Fibroblast of skin of left quadriceps (primary cell): ENCODE measurements at places on chromosomes 1 and 21.

GRCh38 chr1:84598418-84598817 is 24.2 kb upstream of the CTBS start:
- DNase-seq = no peak

GRCh38 chr1:204451352-204452124 is 39.9 kb upstream of the PPP1R15B start:
- DNase-seq = no peak

DNA sequence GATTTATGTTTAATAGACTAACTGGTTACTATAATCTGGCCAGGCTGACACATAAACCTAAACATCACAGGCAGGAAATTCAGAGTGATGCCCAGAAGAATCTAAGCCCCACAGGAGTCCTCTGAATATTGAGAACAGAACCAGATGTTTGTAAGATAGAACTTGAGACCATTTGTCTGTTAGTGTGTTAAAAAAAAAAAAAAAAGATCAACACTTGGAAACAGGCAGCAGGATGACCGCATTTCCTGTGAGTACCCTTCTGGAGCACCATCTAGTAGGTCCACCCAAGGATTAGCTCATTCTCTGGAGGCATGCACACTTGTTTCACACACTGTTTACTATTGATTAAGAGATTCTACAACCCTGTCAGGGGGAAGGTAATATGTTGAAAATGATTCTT is 111.4 kb upstream of the VANGL1 start:
- DNase-seq = peak; percentile 83

- no peak for DNase-seq
Measured at GRCh38 chr1:98077691-98078090, 156.9 kb upstream of the DPYD start.

GRCh38 chr1:19210772-19211549 is 895 bp upstream of the UBR4 start:
- DNase-seq = no peak

DNA sequence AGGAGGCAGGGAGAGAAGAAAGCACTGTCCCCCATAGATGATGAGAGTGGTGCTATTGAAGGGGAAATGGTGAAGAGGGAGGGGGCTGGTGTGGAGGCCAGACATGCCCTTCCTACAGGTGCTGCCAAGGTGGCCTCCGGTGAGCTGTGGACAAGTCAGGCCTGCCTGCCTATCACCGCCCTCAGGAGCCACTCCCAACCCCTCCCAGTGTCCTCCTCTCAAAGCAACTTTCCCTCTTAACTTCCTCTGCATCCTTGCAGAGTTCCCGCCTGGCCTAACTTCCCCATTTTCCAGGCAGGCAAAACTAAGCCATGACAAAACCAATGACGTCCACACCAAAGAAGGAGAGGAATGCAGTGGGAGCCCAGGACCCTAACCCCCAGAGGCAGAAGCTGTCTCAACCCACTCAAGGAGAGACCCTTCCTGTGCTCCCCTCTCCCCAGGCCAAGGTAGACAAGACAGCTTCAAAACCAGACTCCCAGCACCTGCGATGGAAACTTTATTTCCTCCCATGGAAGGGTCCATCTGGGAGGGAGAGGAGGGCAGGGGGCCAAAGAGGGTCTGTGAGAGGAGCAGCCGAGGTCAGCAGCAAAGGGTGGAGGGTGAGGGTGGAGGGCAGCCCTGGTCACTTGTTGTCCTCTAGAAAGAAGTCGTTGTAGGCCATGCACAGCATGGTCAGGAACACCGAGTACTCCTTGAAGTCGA is 1.0 kb upstream of the S100A6 start:
- no peak for DNase-seq

DNA sequence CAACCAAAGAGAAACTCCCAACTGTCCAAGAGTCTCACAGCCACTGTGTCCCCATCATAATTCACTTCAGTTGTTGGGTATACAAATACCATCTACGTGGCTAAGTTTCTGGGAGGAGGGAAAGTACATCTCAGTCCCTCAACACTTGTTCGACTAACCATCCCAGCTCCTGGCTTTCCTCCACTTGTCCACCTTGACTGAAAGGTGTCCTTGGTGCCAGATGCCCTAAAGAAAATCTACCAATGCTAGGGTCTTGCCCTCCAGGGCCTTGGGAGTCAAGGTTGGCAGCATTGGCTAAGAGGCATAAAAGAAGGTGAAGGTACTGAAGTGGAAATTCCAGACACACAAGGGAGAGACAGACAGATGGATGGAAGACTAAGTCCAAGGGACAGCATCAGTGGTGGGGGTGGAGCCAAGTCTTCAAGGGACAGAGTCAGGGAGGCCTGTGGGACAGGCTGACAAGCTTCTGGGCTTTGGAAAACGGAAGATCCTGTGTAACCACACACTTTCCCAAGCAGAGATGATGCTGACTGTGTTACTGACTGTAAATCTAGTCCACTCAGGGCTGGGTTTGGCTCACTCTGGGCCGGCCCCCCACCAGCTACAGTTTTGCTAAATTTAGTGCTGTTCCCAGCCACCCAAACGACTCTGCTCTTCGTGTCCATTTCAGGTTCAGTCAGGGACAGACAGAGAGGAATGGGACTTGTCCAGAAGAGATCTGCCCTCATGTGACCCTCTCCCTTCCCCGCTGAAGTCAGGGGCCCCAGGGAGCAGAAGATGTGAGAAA is 60.1 kb downstream of the CD34 start:
- DNase-seq = no peak

DNA sequence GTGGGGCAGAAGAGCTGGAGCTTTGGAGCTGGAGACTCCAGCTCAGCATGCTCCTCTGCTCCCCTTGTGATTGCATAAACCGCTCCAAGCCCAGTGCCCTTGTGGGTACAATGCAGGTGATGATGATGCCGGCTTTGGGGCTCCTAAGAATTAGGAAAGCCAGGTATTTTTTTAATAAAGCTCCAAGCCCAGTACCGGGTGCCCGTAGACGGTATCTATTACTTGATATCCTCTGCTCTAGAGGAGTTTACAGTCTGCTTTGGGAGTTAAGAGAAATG is 27.2 kb downstream of the TENT5C start:
- no peak for DNase-seq

DNA sequence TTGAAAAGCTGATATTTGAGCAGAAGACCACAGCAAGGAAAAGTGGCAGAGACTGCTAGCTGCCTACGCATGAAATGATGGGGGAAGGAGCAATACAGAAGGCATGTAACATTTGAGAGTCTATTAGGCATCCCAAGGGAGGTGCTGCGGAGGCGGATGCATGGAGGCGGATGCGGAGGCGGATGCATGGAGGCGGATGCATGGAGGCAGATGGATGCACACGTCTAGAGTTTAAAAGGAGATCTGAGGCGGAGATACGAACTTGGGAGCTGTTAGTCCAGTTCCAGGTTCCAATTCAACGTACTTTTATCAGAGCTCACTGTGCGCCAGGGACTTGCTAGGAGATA is 744 bp upstream of the DDX20 start:
- DNase-seq = no peak

DNA sequence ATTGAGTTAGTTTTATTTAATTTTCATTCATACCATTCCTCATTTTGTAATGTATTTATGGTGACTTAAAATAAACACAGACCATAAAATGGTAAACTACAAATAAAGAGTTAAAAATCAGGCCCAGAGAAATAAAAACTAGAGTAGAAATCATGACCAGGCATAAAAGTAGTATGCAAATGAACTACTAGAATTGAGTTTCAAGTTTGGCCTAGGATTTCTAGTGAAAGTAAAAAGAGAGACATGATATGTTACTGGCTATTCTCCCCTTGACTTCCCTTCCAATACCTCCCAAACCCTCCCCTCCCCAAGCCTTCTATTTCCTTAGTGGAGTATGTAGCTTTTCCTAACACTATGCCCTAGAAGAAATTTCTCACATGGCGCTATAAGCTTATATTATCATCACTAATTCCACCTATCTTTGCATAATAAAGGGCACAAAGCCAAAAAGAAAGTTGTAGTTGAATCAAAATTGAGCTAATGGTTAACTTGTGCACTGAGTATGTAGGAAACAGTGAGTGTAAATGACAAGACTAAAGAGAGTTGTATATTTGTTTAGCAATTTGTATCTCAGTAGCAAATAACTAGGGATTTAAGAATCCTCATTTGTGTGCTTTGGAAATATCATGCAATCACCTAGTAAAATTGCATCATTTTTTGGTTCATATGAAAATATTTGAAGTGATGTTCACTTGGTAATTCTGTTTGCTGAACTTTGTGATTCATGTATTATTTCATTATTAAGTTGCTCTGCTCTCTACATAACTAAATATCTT is 29.7 kb upstream of the CDC14A start:
- DNase-seq = peak; percentile 42

GRCh38 chr1:229119876-229120275 is 151.0 kb upstream of the RAB4A start:
- DNase-seq = no peak

DNA sequence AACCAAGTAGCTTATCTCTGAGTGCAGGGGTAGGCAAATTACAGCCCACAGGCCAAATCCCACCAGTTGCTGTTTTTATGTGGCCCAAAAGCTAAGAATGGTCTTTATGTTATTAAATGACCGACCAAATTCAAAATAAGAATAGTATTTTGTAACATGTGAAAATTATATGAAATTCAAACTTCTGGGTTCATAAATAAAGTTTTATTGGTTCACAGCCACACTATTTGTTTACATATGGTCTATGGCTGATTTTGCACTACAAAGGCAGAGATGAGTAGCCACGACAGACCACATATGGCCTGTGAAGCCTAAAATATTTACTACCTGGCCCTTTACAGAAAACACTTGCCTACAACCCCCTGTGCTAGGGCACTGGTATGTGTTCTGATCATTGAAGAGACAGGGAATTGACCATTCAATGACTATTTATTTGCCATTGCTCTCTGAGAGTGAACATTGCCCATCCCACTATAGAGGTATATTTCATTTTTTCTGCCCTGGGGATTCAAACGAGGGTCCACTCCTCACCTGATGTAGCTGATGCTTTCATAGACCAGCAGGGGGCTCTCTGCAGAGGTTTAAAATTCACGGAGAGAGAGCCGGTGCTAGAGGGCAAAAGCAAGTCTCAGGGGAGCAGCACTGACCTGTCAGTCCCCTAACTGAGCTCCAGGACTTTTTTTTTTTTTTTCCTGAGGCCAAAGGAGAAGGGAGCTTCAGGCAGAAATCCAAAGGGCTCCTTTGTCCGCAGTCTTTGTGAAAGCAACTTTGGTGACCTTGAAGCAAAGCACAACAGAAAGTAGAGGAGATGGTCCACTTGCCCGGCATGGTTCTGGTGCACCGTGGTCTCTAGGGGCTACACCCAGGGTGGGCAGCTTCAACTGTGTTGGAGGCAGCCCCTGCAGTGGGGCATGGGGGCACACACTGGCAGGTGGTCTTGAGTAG is 7.3 kb upstream of the GNL2 start:
- DNase-seq = no peak

DNA sequence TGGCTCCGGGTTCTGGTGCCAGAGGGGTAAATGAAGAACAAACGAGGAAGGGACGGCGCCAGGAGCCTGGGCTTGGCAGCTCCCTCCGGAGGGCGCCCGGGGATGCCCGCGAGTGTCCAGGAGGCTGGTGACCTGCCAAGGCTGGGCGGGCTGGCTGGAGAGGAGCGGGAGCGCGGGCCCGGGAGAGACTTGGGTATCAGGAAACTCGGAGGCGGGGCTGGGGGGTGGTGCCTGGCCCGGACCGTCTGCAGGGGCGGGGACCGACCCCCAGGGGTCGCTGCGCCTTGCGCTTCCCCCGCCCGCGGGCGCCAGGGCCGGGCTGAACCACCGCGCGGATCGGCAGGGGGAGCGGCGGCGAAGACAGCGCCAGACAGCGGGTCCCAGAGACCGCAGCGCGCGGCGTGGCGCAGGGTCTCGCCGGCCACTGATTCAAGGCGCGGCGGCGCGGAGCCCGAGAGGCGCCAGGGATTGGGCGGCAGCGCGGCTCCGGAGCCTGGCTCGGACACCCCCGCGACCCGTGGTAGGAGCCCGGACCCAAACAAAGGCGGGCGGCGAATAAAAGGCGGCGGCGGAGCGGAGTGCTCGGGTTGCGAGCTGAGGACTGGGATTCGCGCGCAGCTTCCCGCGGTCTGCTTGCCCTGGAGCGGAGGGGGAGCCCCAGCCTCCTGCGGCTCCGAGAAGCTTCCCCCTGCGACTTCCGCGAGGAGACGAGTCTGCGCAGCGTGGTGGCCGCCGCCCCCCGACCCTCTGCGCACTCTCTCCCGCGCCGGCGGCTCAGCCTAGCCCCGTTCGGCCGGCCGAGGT is at the start of gene DISP3:
TSS of gene DISP3 (plus strand) at position 585 of the 804 bp plus-strand sequence. CDS start 21,838 bp downstream, outside the sequence.
- peak; percentile 26 for DNase-seq

- DNase-seq = no peak
Measured at GRCh38 chr1:160177231-160177630, 13.1 kb upstream of the CASQ1 start.

DNA sequence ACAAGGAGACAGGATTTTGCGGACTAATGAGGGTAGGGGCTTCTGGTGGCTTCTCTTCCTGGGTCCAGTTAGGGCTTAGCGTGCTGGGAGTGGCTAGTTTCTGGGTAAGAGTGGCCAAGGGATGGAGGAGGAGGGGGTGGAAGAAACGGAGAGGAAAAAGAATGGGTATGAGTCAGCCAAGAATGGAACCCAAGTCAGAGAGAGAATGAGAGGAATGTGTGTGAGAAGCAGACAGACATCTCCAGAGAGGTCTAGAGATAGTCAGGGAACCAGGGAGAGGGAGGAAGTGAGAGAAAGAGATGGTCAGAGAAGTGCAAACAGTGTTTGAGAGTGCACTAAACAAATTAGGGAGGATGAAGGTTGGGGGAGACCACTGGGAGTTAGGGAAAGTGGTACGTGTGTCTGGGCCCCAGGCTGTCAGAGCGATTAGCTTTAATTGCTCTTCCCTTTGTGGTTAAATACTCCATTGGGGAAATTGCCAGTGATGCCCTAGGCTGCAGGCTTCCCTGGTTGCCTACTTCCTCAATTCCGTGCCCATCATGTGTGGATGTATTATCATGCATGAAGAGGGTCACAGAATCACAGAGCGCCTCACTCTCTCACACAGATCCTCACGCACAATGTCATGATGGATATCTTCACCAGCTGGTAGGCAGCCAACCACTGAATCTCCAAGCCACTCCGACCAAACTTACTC is 1.4 kb downstream of the PEA15 start:
- DNase-seq = peak; percentile 78

GRCh38 chr1:117001254-117001927 is at the start of gene CD101:
Gene CD101 (plus strand): TSS chr1:117001760. CDS start chr1:117001818, 58 bp downstream.
- DNase-seq = no peak

DNA sequence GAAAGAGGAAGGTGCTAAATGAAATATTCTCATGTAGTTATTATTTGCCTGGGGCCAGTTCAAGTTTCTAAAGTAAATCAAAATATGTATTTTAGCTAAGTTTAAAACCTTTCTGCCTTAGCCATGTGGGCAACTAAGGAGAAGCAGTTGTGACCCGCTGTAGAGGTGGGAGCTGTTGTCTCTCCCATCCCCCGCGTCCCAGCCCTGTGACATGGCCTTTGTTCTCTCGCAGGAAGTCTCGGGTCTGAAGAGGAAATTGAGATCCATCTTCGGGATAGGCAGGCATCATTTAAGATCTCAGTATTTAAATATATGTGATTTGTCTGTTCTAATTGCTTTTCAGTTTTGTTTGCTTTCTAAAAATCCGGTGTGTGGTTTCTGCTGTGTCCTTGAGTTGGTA is 121.5 kb downstream of the CAMTA1 start:
- DNase-seq = no peak
